ENCODE measurements at places on chromosomes 3 and 15.

DNA sequence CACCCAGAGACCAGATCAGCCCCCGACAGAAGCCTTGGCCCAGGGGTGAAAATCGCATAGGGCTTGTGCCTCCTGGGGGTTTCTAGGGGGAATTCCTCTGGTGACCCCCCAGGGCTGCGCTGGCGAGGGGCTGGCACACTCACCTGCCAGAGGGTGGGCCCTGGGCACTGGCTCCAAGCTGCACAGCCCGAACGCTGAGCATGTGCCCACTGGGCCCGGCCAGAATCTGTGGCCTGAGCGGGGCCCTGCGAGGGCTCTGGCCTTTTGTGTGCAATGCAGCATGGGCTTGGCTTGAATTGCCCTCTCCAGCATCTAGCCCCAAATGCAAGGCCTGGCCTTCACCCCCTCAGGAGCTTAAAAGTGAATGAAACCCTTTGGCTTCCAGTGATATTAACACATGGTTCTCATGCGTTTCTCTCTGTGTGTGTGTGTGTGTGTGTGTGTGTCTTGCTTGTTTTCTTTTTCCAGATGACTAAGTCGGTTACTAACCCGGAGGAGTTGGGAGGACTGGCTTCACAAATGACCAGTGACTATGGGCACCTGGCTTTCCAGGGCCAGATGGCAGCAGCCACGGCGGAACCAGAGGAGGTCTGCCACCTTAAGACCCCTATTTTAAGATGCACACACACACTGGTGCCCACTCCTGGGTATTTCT, 259.1 kb upstream of the TPM1 start:
- DNase-seq, result no peak

DNA sequence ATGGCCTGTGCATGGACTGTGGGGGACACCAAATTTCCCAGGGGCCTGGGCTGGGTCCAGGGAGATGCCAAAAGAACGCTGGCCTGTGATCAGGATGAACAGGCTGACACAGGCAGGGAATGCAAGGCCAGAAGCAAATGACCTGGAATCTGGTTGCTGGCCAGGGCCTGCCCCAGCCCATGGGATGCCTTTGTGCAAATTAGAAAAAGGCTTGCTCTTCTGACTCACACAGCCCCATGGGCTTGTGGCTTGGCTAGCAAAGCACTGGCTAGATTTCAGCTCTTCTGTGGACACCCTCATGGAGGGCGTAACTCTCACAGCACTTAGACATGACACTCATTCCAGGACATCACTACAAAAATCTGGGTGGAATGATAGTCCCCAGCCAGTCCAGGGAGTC, 356.0 kb downstream of the SHQ1 start:
- no peak for DNase-seq

DNA sequence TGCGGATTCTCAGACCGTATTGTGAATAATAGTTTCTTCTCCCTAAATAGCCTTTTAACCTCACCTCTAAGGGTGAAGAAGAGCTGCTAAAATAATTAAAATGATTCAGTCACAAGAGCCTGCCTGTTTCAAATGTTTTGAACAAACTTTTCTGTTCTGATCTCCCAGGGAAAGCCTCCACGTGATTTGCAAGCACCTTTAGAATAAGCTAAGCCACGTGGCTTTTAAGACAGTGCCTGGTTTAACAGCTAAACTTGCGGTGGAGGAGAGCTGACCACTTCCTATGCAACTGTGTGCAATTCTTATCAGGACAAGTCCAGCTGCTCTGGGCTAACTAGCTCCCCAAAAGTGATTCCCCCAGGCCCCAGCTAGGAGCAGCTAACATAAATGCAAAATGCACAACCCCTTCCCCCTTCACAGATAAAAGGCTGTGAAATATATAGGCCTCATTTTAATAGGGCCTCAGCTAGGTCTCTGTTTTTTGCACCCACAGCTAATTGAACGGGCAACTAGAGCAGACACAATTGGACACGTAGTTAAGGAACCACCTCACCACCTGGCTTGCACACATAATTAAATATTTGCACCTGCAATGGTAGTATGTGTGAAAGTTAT, 401.2 kb upstream of the NR2F2 start:
- no peak for DNase-seq

DNA sequence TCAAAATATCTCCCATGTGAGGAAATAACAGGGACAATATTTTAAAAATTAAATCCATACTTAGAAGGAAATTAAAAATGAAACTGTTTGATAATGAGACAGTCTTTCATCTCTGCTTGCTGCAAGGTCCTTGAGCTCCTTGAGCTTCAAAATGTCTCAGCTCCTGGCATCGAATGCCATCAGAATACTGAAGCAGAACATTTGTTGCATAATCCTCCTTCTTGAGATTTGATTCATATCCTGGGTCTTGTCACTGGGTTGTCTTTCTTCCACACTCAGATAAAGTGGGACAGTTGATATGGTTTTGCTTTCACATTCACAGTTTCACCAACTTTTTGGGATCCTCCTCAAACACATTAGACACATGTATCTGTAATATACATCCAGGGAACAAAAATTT, 27.8 kb downstream of the COL8A1 start:
- DNase-seq, result no peak
